ENCODE measurements at places on chromosomes 4 and X.

DNA sequence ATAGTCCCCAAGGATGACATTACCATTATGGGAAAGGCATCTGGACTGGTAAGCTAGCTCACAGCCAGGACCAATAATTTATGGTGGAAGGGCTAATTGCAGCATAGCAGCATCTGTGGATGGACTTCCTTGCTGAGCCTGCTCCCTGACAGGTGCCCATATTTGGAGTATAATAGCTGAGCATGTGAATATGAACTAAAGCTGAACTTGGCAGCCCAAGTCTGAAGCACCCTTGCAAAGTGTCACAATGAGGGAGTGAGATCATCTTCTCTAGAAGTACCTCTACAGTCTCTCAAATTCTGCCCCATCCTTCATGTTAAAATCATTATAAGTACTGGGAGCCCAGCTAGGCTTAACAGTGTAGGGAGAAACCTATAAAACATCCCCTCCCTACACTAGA, 128.2 kb upstream of the INPP4B start:
- DNase-seq = no peak

GRCh38 chrX:3340016-3340415, 6.4 kb downstream of the MXRA5 start:
- no peak for DNase-seq

- no peak for DNase-seq
Observed at GRCh38 chr4:39312816-39313215, 53.3 kb downstream of the RFC1 start.

- no peak for DNase-seq
Observed at GRCh38 chr4:83947830-83948193, 411.9 kb downstream of the GPAT3 start.

GRCh38 chrX:39653691-39654090, 444.1 kb downstream of the BCOR start:
- DNase-seq = no peak

- DNase-seq = no peak
Observed at GRCh38 chr4:107935246-107935645, 3.9 kb downstream of the CYP2U1 start.

DNA sequence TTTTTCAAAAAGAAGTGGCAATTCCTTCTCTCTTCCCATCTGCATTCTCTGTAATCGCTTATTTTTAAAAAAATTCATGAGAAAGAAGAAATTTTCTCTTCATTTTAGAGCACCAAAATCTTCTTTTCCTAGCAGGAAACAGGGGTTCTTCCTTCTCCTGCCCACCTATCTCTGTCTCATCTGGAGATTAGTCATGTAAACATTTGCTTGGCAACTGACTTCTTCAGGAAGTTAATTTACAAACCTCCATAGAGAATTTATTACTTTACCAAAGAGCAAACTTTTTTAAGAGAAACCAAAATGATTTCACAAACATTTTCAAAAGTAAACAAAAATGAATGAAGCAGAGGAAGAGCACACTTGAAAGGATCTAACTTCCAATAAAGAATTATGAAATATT, 13.5 kb downstream of the TTC29 start:
- DNase-seq = no peak

- DNase-seq = no peak
Observed at GRCh38 chrX:54045563-54046228, 1.4 kb upstream of the PHF8 start.

DNA sequence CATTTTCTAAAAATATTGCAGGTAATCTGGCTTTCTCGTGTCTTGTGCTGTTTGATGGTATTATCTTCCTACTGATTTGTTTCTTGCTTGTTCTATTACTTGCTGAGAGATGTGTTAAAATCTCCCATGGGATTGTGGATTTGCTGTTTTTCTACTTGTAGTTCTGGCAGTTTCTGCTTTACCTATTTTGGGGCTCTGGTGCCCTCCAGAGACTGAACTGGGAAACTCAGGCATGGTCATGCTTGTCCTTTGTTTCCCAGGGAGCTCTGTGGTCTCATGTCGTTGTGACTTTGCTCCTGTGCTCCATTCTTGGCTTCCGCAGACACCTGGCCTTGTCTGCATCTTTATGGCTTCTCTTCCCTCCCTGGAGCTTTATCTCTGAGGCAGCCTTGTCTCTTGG, 39.5 kb downstream of the NSD2 start:
- DNase-seq = no peak

- DNase-seq = no peak
Observed at GRCh38 chrX:94937491-94937890, 1263.5 kb downstream of the FAM133A start.

GRCh38 chr4:39255871-39256270, 73.5 kb downstream of the WDR19 start:
- no peak for DNase-seq

Measured in stimulated activated CD4-positive, alpha-beta T cell treated with anti-CD3 and anti-CD28 coated beads, Interleukin-12 subunit alpha, Interleukin-12 subunit beta, amount 100 ng/mL, for 24 hours (primary cell).